ENCODE measurements at places on chromosomes 7 and 10.

GRCh38 chr10:15660990-15661389 is 58.7 kb downstream of the ITGA8 start:
- no peak for DNase-seq

- DNase-seq = peak; percentile 65
These were observed 67.5 kb downstream of the PFKFB3 start for GRCh38 chr10:6269953-6270867.

DNA sequence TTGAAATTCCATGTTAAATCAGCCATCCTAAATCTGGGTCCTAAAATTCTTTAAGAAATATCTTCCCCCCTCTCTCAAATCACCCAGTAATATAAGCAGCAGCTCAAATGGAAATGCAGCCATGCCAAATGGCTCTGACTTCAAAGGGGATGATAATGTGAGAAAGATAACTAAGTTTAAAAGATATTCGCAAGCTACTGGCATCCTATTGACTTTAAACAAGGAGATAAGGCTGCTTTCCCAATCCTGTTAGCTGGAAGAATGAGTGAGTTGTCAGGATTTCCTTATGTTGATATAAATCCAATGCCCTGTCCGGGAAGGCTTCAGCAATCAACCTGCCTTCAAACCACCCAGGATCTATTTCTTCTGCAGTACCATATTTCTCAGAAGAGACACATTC is 172.0 kb downstream of the FANK1 start:
- DNase-seq = no peak

- no peak for DNase-seq
These were observed 5.4 kb downstream of the HSPA14 start for GRCh38 chr10:14843327-14843988.

DNA sequence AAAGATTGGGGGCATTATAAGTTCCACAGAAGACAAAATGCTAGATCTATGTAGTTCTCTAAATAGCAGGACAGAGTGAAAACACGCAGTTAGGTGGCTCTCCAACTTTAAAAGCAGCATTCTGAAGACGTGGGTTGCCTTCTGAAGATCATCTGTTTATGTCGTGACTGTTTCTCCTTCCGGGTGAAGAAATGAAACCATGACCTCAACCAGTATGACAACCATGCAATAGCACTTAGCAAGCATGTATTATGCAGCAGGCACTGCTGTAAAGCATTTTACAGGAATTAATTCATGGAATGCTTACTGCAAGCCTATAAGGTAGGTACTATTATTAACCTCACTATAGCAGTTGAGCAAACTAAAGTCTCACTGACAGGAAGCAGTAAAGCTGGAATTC is 125.2 kb downstream of the SLC25A13 start:
- no peak for DNase-seq

- DNase-seq = peak; percentile 57
These were observed 46.4 kb downstream of the AOAH start for GRCh38 chr7:36677769-36678437.

DNA sequence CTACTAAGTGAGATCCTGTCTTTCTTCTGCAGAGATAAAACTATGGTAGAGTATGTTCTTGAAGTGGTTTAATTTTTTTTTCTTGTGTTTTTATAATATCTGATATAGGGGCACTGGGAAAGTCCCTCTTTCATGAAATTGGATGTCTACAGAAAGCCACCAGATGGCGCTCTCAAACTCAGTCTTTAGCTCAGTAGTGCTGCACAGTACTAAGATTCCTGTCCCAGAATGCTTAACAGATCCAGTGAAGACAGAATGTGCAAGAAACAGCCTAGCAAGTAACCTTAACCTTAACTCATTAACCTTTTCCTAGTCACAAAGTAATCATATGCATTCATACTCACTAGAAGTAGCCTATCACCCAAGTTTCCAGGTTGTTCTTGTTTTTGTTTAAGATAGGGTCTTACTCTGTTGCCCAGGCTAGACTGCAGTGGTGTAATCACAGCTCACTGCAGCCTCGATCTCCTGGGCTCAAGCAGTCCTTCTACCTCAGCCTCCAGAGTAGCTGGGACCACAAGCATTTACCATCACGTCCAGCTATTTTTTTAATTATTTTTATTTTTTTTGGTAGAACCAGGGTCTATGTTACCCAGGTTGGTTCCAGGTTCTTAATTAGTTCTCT is 56.7 kb downstream of the IDE start:
- DNase-seq = peak; percentile 62

DNA sequence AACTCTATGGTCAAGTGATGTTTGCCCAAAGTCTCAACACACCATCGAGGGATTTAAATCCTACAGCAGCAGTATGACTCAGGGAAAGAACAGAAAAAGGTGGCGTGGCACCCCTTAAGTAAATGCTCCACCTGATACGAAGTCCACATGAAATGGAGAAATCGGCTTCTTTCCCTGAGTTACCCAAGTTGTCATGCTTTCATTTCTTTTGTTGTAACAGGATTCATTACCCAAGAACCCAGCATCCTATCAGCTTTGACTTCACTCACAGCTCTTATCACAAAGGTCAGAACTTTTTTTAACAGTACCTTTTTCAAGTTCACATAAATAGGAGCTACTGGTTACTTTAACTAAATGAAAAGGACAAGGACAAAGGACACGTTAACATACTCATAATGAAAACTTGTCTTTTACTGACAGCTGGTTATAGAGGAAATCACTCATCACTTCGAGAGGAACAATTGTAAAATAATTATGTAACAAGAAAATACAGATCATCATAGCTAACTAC is 219.8 kb upstream of the FRMD4A start:
- DNase-seq = no peak

- no peak for DNase-seq
These were observed 18.9 kb downstream of the ATP6V1F start for GRCh38 chr7:128881458-128882125.

DNA sequence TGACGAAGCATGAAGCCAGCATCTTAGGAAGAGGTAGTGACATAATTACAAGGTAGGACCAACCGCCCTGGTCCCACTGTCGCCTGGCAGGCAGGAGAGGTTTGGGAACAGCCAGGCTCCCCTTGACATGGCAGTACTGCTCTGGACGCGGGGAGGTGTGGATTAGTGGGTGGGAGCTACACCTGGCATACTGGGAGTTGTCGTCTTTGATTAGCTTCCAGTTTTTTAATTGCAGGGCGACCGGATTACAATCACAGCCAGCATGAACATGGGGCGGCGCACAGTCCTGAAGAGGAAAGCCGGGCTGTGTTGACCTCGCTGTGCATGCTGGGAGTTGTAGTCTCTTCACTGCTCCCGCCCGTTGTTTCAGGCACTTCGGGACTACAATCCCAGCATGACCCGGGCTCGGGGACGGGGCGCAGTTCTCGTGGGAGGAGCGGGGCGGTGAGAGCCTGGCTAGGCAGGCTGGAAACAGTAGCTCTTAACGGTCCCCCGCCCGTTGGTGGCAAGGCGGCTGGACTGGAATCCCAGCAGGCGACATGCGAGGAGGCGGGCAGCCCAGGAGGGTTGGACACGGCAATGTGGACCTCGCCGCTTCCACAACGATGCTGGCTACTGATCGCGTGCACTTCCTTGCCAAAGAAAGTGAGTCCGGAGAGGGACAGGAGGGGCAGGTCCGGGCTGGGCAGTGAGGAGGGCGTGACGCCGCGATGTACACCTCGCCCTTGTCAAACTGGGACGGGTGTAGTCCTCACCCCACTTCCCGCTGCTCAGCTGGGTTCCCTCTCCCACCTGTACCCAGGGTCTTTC is 98.0 kb upstream of the ZNF722 start:
- peak; percentile 90 for DNase-seq

- DNase-seq = no peak
These were observed 263.3 kb downstream of the TNS3 start for GRCh38 chr7:47318395-47319182.

DNA sequence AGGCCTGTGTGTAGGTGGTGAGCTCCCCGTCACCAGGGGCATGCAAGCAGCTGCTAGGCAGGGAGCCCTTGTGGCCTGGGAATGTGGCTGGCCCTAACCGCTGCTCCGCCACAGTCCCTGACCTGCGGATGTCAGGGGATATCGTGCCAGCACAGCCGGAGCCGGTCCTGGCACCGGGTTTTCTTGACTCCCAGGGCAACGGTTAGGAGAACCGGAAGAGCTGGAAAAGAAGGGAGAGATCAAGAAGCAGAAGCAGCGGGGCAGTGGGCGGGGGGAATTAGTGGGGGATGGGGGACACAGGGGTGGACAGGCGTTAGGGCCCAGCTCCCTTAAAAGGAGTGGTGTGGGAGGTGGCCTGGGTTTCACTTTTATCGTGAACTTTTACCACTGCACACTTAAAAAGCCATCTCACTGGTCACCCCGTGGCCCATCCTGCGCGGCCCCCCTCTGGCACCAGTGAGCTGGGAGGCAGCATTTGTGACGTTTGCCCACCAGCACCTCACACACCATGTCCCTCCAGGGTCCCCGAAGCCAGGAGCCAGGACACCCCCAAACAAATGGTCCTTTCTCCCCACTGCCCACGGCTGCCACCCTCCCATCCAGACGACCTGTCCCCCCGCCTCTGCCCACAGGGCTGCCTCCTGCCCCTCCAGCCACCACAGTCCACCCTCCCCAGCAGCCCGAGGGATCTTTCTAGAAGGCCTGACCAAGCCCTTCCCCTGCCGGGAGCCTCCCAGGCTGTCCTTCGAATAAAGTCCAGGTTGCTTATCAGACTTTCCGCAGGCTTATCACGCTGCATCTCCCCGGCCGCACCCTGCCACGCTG is 1.8 kb upstream of the MICALL2 start:
- no peak for DNase-seq

- no peak for DNase-seq
These were observed 22.1 kb downstream of the TMEM106B start for GRCh38 chr7:12233175-12233574.
